NB4 (cell line): ENCODE measurements at places on chromosomes 5 and 9.
A peak's percentile ranks its signal among the peaks of the same experiment; 100 is the strongest.

GRCh38 chr5:80759866-80760577 lies 105.2 kb upstream of the DHFR start:
- DNase-seq: no peak

DNA sequence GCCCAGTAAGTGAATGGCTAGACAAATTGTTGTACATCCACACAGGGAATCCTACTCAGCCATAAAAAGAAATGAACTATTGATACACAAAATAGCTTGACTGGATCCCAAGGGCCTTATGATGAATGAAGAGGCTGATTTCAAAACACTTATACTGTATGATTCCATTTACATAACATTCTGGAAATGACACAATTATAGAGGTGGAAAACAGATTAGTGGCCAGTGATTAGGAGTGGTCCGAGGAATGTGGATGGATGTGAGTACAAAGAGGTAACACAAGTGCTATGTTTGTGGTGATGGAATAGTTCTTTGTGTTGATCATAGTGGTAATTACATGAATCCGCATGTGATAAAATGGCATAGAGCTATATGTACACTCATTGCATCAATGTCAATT lies 4.7 kb upstream of the UBLCP1 start:
- no peak for DNase-seq

DNA sequence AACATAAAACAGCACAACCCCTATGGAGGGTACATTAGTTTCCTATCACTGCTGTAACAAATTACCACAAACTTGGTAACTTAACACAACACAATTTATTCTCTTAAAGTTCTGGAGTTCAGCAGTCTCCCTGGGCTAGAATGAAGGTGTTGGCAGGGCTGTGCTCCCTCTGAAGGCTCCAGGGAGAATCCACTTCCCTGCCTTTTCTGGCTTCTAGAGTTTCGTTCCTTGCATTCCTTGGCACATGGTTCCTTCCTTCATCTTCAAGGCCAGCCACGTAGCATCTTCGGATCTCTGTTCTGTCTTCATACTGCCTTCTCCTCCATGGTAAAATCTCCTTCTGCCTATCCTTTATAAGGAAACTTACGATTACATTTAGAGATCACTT lies 25.0 kb upstream of the GSN start:
- DNase-seq: no peak

- DNase-seq: no peak
Measured at GRCh38 chr9:36208521-36209253, 18.0 kb downstream of the CLTA start.

GRCh38 chr9:92315456-92315855 lies 9.7 kb downstream of the NOL8 start:
- DNase-seq: no peak

DNA sequence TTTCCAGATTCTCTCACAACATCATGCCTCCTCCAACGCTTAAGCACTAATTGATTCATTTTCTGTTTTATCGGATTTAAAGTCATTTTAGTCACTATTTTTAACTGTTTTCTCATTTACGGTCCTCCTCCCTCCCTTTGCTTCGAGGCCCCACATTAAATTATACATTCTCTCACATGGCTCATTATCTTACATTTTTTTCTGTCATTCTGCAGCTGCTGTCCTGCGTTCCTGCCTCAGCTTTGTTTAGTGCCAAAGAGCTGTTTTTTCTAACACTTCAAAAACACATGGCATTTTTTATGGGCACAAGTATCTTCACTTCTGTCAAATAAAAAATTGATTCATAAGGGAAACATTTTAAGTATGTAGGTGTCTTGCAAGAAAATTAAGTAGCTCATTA lies 130.1 kb upstream of the FST start:
- DNase-seq: no peak

GRCh38 chr9:130939405-130940026 lies 469 bp upstream of the FIBCD1 start:
- peak; percentile 55 for DNase-seq

DNA sequence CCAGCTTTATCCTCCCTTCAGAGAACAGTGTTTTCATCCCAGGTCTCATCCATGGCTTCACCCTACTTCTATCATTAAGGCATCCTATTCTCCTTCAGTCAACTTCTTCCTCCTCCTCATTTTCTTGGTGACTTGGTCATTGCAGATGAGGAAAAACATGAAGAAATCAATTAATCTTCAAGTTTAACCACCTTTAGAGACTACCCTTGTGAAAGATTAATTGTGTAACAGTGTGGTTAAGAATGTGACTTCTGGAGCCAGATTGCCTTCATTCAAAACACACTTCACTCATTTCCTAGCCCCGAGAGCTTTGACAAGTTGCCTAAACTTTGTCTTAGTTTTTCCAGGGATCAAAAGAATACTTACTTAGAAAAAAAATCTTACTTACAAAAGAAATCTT lies 110.0 kb downstream of the STK32A start:
- peak; percentile 63 for DNase-seq

DNA sequence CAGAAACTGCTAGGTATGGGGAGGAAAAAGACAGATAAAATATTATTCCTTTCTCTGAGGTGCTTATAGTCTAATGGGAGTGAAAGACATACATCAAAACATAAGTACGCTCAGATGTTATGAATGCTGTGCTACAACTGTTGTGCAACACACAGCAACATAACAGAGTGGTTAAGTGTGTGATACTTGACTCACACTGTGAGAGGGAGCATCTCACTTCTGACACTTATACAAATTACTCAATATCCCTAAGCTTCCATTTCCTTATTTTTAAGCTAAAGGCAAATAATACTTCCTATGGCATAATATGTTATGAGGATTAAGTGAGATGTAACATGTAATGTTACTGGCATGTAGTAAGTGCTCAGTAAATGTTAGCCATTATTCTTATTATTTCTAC lies 110.6 kb upstream of the FER start:
- DNase-seq: peak; percentile 29

DNA sequence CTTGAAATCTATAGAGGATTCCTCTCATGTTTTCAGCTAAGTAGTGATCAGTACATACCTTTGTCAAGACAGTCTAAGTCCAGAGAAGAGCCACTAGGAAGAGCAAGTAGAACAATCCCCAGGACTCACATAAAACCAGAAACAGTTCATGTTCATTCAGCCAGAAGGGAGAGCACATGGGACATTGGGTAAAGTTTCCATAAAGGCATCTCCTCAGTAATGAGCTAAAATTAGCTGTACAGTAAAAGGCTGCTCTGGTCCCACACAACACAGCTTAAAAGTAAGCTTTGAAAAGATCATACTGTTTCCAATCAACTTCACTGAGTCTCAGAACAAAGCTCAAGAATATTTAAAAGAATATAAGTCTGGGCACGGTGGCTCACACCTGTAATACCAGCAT lies 32.4 kb downstream of the HOMER1 start:
- no peak for DNase-seq

DNA sequence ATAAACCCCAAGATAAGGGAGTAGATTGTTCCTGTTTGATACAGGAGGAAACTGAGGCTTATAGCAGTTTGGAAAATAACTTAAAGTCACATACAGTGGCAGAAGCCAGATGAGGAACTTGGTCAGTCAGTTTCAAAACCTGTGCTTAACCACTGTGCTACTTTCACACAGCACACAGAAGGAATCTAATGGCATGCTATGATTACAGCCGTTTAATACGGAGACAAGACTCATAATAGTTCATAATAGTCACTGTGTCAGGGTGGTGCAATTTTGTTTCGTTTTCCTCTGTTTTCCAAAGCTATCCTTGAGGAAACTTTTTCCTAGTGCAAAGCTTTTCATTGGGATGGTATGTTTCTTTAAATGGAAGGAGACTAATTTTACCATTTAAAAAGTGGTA lies 112.3 kb downstream of the GCNT1 start:
- peak; percentile 79 for DNase-seq

DNA sequence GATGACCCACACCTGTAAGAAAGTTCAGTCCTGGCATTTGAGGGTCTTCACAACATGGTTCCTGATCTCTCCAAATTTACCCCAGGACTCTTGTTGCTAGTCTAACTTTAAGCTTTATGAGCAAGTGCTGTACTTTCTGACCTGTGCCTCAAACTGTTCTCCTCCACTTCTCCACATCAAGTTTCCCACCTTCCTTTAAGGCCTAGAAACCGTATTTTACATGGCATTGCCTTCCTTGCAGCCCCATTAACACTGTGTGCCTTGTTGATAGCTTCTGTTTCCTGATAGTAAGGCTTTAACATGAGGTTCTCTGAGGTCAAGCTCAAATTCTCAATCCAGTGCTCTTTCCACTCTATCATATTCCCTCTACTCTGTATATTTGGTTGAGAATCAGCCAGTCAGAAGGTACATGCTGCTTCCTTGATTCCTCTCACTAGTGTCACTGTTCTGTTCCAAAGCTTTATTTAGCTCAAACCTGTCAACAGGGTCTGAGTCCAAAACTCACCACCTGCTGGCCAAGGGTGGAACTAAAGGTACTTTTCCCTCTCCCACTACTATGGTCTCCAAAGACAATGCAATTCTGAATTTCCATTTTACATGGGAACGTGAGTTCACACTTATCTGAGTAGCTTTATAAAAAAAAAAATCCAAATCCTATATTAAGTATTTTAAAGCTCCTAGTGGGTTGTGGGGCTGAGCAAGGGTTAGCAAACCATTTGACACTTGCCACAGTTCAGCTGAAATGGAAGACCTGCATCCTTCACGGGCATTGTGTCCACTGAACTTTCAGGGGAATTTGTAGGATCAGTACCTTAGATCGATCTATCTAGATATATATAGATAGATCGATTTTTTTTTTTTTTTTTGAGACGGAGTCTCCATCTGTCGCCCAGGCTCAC lies 21.1 kb downstream of the VCP start:
- peak; percentile 81 for DNase-seq

DNA sequence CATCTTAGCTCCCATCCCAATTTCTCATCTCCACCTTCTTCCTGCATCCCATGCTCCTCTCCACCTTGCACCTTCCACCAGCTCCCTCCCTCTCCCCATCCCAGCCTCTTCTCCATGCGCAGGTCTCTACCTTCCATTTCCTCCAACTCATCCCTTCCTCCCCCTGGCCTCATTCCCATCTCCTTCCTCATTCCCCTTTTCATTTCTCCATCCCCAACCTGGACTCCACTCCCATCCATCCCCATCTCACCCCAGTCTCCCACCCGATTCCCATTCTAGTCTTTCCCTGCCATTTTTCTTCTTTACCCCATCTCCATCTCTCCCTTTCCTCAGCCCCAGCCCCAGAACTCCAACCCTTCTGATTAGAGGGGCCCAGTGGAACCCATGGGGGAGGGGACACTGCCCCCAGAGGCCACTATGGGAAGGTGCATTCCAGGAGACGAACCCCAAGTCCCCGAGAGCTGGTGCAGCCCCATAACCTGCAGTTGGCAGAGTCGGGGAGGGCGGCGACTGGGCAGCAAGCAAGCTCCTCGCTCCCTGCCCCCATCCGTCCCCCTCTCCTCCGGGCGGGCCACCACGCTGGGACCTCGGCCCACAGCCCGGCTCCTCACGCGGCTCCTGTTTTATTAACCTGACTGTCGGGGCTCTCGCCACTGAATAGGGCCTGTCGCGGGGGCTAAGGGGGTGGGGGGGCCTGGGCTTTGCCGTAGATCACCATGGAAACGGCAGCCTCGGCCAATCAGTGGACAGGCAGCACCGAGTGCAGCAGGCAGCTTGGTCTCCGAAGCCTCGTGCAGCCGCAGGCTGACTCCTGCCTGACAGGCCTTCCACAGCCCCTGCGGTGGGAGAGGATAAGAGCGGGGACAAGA lies 66.7 kb downstream of the PCDH1 start:
- peak; percentile 23 for DNase-seq

- no peak for DNase-seq
Measured at GRCh38 chr5:153613144-153613543, 122.7 kb downstream of the GRIA1 start.

DNA sequence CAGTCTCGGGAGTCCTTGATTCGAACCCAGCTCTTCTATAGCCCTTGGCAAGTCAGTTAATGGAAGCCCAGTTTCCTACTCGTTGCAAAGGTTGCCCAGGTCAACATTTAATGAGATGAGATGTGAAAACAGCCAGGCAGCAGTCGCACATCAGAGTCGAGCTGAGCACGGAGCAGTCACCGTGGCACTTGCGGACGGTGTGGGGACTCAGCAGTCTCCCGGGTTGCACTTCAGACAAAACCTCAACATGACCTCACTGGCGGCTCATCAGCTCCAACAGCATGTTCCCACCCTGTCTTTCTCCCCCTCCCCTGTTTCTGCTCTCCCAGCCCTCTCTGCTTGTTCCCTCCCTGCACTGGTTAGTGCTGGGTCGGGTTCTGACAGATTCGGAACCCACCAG lies 35.8 kb downstream of the UBE2QL1 start:
- DNase-seq: no peak

GRCh38 chr5:66742083-66742895 lies 146.1 kb downstream of the MAST4 start:
- peak; percentile 39 for DNase-seq

DNA sequence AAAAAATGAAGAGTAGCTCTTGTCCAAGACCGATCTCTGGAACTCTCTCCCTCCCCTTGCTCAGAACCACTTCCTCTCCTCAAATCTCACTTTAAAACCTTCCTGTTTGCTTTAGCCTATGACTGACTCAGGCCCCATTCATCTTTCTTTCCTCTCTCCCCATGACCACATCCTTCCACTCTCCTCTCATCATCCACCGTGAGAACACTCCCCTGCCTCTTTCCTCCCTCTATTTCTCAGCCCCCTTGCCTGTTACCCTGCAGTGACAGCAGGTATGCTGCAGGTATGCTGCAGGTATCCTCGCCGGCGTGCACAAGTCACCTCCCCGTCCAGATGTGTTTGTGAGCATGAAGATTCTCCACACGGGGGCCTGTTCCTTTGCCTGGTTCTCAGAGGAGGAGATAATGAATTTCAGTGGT lies 505.3 kb downstream of the CCDC171 start:
- peak; percentile 28 for DNase-seq

DNA sequence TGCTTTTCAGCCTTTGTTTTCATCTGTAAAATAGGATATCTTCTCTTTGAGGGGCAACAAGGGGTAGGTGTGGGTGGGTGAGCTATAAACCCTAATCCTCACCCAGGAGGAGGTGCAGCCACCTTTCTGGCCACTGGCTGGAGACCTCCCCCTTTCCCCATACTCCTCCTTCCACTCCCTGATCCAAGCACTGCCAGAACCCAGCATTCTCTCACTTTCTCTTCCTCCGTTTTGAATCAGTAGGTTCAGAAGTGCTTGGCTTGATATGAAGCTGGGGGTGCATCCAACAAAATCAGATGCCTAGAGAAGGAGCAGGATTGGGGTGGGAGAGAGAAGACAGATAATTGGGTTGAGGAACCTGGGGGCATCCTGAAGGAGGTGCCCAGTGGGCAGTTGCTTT lies 6.8 kb upstream of the NSD1 start:
- DNase-seq: no peak

GRCh38 chr9:133640160-133640559 lies 4.0 kb downstream of the DBH start:
- DNase-seq: no peak

DNA sequence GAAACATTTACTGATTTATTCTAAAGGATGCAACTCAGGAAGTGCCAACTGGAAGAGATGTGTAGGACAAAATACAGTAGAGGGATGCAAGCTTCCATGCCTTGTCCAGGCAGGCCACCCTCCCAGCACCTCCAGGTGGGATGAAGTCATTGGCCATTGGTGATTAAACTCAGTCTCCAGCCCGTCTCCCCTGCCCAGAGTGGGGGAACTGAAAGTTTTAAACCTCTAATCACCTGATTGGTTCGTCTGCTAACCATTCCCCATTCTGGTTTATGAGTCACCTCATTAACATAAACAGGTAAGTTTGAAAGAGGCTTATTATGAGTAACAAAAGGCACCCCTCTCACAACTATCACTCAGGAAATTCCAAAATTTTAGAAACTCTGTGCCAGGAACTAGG lies 8.1 kb downstream of the TNFAIP8 start:
- no peak for DNase-seq
